ENCODE measurements at places on chromosomes 6 and 20.

DNA sequence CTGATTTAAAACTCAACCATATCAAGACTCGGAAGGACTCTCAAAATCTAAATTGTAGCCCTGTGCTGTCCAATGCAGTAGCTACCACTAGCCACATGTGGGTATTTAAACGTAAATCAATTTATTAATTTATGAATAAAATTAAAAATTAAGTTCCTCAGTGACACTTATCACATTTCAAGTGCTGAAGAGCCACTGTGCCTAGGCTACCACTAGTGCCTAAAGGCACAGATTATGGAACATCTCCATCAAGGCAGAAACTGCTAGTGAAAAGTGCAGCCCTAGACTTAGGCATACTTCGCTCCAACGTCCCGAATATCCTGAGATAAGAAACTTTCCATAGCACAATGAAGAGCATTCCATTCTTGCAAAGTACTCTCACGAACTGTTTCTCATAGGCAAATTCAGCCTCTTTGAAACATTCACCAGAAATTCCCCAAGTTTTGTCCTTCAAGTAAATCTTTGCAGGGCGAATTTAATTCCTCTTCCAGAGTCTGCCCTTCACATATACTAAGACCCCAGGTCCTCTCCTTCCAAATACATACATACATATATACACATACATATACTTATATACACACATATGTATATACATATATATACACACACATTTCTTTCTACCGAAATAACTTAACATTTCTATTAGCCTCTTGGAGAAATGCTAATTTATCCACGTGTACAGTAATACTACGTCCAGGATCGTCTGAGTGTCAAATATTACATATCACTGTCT lies 1.3 kb downstream of the SUPT3H start:
- no peaks in the 10 kb centered on the region for H3K36me3 ChIP-seq
- H3K4me1 ChIP-seq, result peaks cover 19% of the 10 kb centered on the region
- H3K4me3 ChIP-seq, result peak overlapping the region; percentile 99
- no peak for DNase-seq
- H3K27ac ChIP-seq, result peak overlapping the region; percentile 99

- no peaks in the 10 kb centered on the region for H3K27me3 ChIP-seq
- H3K36me3 ChIP-seq, result peaks cover 15% of the 10 kb centered on the region
- no peaks in the 10 kb centered on the region for H3K4me1 ChIP-seq
Measured at GRCh38 chr6:37320646-37321045, 33.1 kb upstream of the RNF8 start.

GRCh38 chr6:27592481-27593199 lies 119.7 kb upstream of the ZNF184 start:
- peak; percentile 57 for DNase-seq
- no peaks in the 10 kb centered on the region for H3K4me1 ChIP-seq
- H3K27ac ChIP-seq, result no peak overlapping the region

GRCh38 chr6:98137391-98137790 lies 697.0 kb upstream of the POU3F2 start:
- DNase-seq, result no peak
- H3K27ac ChIP-seq, result no peak overlapping the region
- no peak overlapping the region for H3K4me3 ChIP-seq
- H3K4me1 ChIP-seq, result no peaks in the 10 kb centered on the region

DNA sequence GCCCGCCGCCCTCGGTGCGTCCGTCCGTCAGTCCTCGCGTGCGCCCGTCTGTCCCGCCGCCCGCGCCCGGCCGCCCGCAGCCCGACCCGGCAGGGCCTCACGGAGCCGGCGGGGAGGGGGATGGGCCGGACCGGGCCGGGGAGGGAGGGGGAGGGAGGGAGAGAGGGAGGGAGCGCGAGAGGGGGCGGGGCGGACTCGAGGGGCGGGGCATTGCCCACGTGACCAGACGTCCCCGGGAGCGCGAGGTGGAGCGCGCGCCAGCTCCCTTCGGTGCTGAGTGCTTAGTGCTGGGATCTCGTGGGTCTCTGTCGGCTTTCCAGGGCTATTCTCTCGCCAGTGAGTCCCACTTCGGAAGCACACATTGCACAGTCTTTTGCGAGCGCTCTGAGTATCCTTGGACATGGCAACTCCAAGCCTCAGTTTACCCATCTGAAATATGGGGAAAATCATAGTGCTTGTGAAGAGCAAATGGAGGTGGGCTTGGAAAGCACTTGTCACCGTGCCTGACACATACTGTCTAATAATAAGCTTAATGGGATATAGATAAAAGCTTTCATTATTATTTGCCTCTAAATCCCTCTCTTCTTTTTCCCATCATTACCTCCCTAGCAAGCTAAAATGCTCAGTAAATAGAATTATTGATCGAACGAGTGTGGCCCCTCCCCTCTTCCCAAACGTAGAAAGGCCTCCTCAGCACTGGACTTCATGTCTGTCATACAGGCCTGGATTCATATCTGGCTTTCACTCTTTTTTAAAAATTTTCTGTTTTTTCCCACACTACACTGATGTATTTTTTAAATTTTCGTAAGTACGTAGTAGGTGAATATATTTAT lies at the start of gene NCOA6:
Gene NCOA6, minus strand, starts transcription at position 122 of the 833 bp plus-strand sequence. CDS start 43,296 bp downstream, outside the sequence.
- H3K4me1 ChIP-seq, result peaks cover 13% of the 10 kb centered on the region
- H3K36me3 ChIP-seq, result peaks cover 13% of the 10 kb centered on the region
- peak within 1 kb of the TSS; percentile 95 for H3K27ac ChIP-seq
- peak within 1 kb of the TSS; percentile 99 for H3K4me3 ChIP-seq

DNA sequence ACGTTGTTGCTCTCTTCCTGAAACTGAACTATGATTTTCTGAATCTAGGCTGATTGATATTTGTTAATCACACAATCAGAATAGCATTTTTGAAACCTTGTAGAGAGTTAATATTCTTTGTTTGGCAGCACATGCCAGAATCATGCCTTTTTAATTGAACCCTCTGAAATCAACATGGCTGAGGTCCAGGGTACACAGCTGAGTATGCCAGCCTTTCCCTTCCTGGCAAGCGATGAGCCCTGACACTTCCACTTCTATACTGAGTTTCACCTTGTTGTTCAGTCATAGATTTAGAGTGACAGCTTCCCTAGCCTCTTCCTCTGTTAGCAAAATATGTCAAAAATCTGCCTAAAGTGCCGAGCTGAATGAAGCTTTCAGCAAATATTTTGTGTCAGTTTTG lies 6.8 kb downstream of the HDDC2 start:
- peaks cover 31% of the 10 kb centered on the region for H3K4me1 ChIP-seq
- no peak for DNase-seq
- H3K27ac ChIP-seq, result no peak overlapping the region
- H3K36me3 ChIP-seq, result peaks cover 4% of the 10 kb centered on the region

GRCh38 chr20:24039196-24039595 lies 50.6 kb upstream of the GGTLC1 start:
- H3K4me1 ChIP-seq, result peaks cover 5% of the 10 kb centered on the region
- H3K36me3 ChIP-seq, result no peaks in the 10 kb centered on the region
- H3K27ac ChIP-seq, result no peak overlapping the region
- DNase-seq, result no peak

DNA sequence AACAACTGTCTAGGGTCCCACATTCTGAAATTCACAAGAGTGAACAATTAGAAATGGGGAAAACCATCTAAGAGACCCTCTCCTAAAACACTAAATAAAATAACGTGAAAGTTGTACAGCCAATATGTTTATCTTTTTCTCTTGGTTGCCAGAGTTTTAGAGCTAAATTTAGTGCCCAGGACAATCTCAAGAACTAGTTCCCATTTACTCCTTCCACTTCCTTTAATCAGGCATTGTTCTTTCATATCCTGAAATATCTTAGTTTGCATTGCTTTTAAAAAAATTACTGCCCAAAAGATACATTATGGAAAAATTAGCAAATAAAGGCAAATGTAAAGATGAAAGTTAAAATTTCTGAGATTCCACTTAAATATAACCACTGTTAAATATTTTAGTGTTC lies 33.1 kb upstream of the UBR2 start:
- H3K4me1 ChIP-seq, result peaks cover 11% of the 10 kb centered on the region
- H3K4me3 ChIP-seq, result no peak overlapping the region
- no peak for DNase-seq
- no peak overlapping the region for H3K27ac ChIP-seq
- H3K36me3 ChIP-seq, result no peaks in the 10 kb centered on the region

DNA sequence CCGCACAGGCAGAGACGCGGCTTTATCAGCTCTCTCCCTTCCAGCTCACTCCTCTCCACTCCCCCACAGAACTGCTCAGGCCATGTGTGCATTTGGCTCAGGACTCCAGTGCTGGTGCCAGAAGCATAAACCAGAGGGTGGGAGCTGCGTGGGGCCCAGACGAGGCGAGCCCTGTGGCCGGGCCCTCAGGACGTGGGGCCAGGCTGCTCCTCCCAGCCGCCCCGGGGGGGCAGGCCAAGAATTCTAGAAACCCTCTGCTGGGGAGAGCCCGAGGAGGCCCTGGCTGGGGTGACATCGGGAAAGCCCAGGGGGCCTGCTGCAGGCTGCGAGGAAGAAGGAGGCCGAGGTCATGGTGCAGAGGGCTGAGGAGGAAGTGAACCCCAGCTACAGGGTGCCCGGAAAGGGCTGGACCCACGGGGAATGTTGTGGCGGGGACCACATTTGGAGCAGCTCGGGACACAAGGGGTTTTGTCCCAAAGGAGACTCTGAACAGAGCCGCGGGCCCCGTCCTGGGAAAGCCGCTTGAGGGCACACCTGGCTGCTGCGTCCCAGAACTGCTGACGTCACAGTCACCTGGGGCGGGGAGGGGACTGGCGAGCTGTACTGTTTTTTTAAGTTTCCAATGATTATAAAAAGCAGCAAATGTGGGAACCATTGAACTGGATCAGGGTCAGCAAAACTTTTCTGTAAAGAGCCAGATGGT lies 107.1 kb downstream of the BANF2 start:
- peaks cover 2% of the 10 kb centered on the region for H3K27me3 ChIP-seq
- H3K27ac ChIP-seq, result no peak overlapping the region
- H3K4me1 ChIP-seq, result no peaks in the 10 kb centered on the region
- no peak for DNase-seq
- no peak overlapping the region for H3K4me3 ChIP-seq

DNA sequence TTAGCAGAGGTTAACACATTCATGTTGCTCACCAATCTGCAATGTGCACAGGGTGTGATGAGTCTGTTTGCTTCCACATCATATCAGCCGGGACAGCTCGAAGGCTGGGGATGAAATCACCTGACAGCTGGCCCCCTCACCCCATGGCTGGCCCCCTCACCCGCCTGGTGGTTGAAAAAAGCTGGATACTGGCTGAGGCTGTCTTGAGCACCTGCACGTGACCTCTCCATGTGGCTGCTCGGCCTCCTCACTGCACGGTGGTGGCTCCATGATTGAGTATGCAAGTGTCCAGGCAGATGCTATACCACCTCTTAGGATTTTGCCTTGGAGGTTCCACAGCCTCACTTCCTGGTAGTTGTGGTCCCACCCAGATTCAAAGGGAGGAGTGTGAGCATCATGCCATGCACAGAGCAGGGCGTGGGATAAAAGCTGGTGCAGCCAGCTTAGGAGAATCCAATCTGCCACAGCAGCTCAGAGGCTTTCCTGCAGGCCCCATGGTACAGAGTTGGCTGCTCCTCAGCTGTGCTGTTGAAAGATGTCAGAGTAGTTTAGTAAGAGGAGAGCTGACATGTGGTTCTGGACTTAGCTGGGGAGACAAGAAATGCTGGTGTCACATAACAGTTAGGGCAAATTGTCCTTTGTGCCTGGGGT lies 29.6 kb upstream of the SYNDIG1 start:
- DNase-seq, result no peak
- peaks cover 12% of the 10 kb centered on the region for H3K4me1 ChIP-seq
- no peaks in the 10 kb centered on the region for H3K36me3 ChIP-seq
- H3K27me3 ChIP-seq, result peaks cover 2% of the 10 kb centered on the region
- no peak overlapping the region for H3K27ac ChIP-seq

GRCh38 chr6:52254731-52255378 lies 10.6 kb upstream of the IL17F start:
- no peak for DNase-seq
- H3K4me3 ChIP-seq, result no peak overlapping the region
- H3K4me1 ChIP-seq, result no peaks in the 10 kb centered on the region
- no peak overlapping the region for H3K27ac ChIP-seq
- no peaks in the 10 kb centered on the region for H3K27me3 ChIP-seq

DNA sequence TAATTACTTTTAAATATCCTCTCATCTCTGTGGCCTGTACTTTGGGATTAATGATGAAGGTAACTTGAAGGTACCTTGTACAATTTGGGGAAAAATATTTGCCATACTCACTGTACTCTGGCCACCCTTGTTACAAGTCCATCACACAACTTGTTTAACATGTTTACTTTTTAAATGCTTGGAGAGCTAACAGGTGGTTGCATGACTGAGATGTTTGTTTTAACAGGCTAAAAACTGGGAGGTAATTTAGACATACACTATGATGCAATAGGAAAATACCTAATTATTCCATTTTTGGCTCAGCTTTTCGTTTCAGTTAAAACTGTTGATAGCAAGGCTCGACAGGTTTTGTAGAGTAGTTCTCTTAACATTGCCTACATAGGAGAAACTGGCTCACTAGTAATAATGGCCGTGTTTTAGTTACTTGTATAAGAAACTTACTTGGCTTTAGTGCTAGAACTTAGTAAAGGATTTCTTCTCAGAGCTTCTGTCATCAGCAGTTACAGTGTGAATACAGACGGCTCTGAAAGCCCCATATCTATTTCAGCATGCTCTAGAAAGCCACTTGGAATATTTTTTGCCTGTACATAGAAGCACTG lies 489.8 kb upstream of the SOX4 start:
- H3K27ac ChIP-seq, result no peak overlapping the region
- H3K4me3 ChIP-seq, result no peak overlapping the region
- no peak for DNase-seq
- H3K4me1 ChIP-seq, result peaks cover 29% of the 10 kb centered on the region
- no peaks in the 10 kb centered on the region for H3K36me3 ChIP-seq

- no peak overlapping the region for H3K4me3 ChIP-seq
- no peak overlapping the region for H3K27ac ChIP-seq
- H3K27me3 ChIP-seq, result no peaks in the 10 kb centered on the region
Measured at GRCh38 chr6:71720705-71721104, 165.6 kb upstream of the RIMS1 start.

- no peak for DNase-seq
- peaks cover 2% of the 10 kb centered on the region for H3K4me1 ChIP-seq
- no peaks in the 10 kb centered on the region for H3K27me3 ChIP-seq
- no peak overlapping the region for H3K4me3 ChIP-seq
Measured at GRCh38 chr20:15440049-15440820, 1102.8 kb upstream of the FLRT3 start.

DNA sequence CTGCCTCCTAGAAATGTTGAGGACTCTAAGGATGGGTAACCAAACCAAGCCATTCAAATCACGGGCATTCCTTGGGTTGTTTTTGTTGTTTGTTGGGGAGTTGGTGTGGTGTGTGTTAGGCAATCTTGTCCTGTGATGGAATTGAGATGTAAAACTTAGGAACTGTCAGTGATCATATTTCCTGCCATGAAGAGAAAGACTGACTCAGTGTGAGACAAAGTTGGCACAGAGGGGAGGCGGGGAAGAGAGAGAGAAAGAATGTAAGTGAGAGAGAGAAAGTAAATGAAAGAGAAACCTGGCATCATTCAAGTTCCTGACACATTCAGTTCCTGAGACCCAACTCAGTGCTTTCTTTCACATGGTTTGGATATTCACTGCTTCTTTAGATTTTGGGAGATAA lies 21.6 kb upstream of the FBXO30 start:
- no peaks in the 10 kb centered on the region for H3K27me3 ChIP-seq
- peaks cover 3% of the 10 kb centered on the region for H3K4me1 ChIP-seq
- DNase-seq, result no peak
- no peak overlapping the region for H3K27ac ChIP-seq

GRCh38 chr6:169859401-169859977 lies 108.1 kb downstream of the ERMARD start:
- peaks cover 9% of the 10 kb centered on the region for H3K27me3 ChIP-seq
- H3K27ac ChIP-seq, result no peak overlapping the region
- peaks cover 17% of the 10 kb centered on the region for H3K36me3 ChIP-seq
- no peak for DNase-seq
